ENCODE measurements at places on chromosomes 2 and 18.

GRCh38 chr18:79367989-79368388 lies 27.7 kb upstream of the NFATC1 start:
- no peaks in the 10 kb centered on the region for H3K27me3 ChIP-seq
- no peak for DNase-seq
- no peak overlapping the region for H3K4me3 ChIP-seq
- no peaks in the 10 kb centered on the region for H3K4me1 ChIP-seq

DNA sequence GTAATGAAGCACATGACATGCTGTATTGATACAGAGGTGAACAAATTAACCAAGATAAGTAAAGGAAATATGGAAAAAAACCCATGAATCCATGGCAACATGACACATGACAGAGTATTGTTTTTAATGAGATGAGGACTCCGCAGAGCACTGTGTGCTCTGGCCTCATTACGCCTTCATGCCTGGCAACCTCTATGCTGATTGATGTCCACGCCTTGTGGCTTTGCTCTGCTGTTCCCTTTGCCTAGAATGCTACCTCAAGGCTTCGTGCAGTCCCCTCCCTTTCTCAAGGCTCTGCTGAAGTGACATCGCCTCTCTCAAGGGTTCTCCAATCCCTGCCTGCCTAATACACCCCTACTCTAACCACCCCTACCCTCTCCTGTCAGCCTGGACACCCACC lies 8.4 kb downstream of the SIGLEC15 start:
- no peak for DNase-seq
- no peak overlapping the region for H3K4me3 ChIP-seq
- no peaks in the 10 kb centered on the region for H3K36me3 ChIP-seq
- peaks cover 3% of the 10 kb centered on the region for H3K4me1 ChIP-seq
- peaks cover 3% of the 10 kb centered on the region for H3K27me3 ChIP-seq

GRCh38 chr2:64934530-64934929 lies 54.7 kb upstream of the SLC1A4 start:
- H3K36me3 ChIP-seq = no peaks in the 10 kb centered on the region
- H3K27me3 ChIP-seq = no peaks in the 10 kb centered on the region
- no peak for DNase-seq
- H3K27ac ChIP-seq = no peak overlapping the region
- H3K4me1 ChIP-seq = no peaks in the 10 kb centered on the region
- no peak overlapping the region for H3K4me3 ChIP-seq

DNA sequence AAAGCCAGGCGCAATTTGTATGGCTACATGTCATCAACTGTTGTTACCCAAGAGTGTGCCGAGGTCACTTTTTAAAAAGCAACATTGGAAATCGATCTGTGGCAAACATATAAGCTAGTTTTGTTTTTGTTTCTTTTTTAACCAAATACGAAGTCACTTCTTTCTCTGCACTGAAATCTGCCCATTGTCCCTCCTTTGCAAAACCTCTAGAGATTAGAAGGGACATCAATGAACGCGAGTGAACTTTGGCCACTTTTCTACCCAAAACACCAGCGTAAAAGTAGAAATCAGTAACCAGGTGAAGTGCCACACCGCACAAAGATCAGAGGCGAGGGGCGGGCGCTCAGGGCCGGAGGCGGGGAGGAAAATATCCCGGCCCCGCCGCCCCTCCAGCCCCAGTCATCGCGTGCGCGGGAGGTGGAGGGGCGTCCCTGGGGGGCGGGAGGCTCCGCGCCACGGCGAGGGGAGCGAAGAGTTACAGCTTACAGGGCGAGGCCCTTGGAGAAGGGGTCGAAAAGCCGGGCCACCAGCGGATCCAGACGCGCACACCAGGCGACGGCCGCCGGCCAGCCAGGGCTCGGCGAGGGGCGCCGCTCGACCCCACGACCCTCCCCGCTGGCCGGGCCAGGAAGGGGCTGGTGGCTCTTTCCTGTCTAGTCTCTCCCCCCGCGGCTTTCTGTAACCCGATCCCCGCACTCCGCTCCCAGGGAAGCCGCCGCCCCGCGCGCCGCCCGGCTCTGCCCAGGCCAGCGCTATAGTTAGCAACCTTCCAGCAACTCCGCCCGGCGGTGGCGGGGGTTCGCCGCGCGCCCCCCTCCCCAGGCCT lies 993 bp downstream of the RBMS1 start:
- DNase-seq = peak; percentile 53
- peak overlapping the region; percentile 71 for H3K4me3 ChIP-seq
- no peaks in the 10 kb centered on the region for H3K4me1 ChIP-seq
- H3K27ac ChIP-seq = peak overlapping the region; percentile 97
- H3K36me3 ChIP-seq = no peaks in the 10 kb centered on the region
- H3K27me3 ChIP-seq = no peaks in the 10 kb centered on the region

- DNase-seq = no peak
- H3K27me3 ChIP-seq = no peaks in the 10 kb centered on the region
- H3K36me3 ChIP-seq = peaks cover 3% of the 10 kb centered on the region
- H3K4me3 ChIP-seq = no peak overlapping the region
- no peak overlapping the region for H3K27ac ChIP-seq
Measured at GRCh38 chr2:190912726-190913125, 32.1 kb downstream of the GLS start.

DNA sequence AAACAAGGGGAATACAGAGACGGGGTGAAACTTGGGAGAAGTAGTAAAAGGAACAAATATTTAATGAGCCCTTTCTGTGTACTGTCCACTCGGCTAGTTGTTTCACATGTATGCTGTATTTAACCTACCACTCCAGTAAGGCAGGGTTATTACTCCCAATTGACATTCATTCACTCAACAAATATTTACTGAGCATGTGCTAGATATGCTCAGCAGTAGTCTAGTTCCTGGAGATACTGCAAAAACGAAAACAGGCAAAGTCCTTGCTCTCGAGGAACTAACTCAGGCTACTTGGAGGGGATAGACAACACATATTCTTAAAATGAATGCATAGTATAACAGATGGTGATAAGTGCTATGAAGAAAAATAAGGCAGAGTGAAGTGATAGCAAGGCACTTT lies 207.3 kb downstream of the SS18 start:
- DNase-seq = no peak
- no peaks in the 10 kb centered on the region for H3K4me1 ChIP-seq
- H3K27me3 ChIP-seq = no peaks in the 10 kb centered on the region
- H3K4me3 ChIP-seq = no peak overlapping the region

DNA sequence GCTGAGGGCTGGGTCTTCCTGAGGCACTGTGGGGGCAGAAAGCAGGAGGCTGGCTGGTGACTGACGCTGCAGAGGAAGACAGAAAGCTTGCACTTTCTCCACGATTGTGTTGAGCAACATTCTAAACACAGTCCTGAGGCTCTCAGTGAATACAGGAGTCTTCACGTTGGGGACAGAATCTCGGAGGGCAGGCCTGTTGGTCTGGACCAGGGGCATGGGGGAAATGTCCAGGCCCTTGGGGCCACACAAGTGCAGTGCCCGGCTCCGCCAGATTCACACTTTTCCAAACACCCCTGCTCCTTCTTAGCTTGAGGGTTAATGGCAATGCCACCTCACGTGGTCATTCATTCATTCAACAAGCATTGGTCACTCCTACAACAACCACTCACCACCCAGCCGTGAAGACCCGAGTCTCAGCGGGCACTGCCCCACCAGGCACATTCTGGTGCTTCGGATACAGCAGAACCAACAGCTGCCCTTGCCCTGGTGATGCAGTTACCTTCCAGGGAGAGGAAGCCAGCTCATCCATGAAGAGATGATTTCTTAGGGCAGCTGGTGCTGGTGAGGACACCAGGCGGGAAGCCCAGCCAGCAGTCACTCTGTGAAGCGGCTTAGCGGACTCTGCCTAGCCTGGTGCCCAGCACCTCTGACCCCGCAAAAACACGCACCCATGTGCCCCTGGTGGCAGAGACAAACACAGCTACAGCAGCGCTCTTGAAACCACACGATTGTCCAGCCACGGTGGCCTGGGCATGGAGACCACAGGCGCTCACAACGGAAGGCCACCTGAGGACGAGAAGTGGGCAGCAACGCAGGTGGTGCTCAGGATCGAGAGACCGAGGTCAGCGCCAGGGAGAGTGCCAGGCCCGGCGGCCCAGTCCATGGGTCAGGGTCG lies 10.9 kb upstream of the GPC1 start:
- no peaks in the 10 kb centered on the region for H3K4me1 ChIP-seq
- no peak overlapping the region for H3K27ac ChIP-seq
- DNase-seq = peak; percentile 37
- H3K27me3 ChIP-seq = no peaks in the 10 kb centered on the region
- no peak overlapping the region for H3K4me3 ChIP-seq
- no peaks in the 10 kb centered on the region for H3K36me3 ChIP-seq

DNA sequence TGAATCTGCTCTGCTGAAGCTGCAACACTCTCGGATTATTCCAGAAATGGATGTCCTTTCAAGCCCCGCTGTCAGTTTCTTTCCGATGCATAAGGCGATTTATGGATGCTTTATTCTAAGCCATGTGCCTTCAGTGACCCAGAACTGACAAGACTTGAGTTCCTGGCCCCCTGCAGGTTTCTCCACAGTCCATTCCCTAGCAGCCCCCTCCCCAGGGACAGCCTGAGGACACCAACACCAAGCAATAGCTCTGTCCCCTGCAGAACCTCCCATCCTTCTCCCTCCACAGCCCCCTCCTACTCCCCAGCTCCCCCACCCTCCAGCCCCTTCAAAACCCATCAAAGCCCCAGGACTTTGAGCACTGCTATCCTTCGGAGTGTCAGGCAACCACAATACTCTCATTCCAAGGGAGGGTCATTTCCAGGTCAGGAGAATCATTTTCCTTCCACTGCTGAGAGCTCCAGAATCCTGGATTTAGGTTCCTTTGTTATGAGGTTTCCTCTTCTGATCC lies 24.6 kb upstream of the SPP2 start:
- H3K27me3 ChIP-seq = no peaks in the 10 kb centered on the region
- no peaks in the 10 kb centered on the region for H3K4me1 ChIP-seq
- peak overlapping the region; percentile 43 for H3K27ac ChIP-seq
- no peak for DNase-seq
- H3K4me3 ChIP-seq = peak overlapping the region; percentile 65

GRCh38 chr2:240561325-240561971 lies 1.3 kb downstream of the DUSP28 start:
- DNase-seq = no peak
- peaks cover 16% of the 10 kb centered on the region for H3K4me1 ChIP-seq
- H3K27ac ChIP-seq = peak overlapping the region; percentile 100
- H3K27me3 ChIP-seq = no peaks in the 10 kb centered on the region

GRCh38 chr2:174020926-174021662 lies 55.9 kb upstream of the SP3 start:
- H3K27ac ChIP-seq = no peak overlapping the region
- peak; percentile 12 for DNase-seq
- no peaks in the 10 kb centered on the region for H3K36me3 ChIP-seq
- H3K27me3 ChIP-seq = no peaks in the 10 kb centered on the region

- H3K27me3 ChIP-seq = no peaks in the 10 kb centered on the region
- H3K4me1 ChIP-seq = no peaks in the 10 kb centered on the region
- H3K4me3 ChIP-seq = no peak overlapping the region
- no peak for DNase-seq
- H3K27ac ChIP-seq = no peak overlapping the region
Measured at GRCh38 chr2:72956050-72956395, 38.7 kb downstream of the EMX1 start.

DNA sequence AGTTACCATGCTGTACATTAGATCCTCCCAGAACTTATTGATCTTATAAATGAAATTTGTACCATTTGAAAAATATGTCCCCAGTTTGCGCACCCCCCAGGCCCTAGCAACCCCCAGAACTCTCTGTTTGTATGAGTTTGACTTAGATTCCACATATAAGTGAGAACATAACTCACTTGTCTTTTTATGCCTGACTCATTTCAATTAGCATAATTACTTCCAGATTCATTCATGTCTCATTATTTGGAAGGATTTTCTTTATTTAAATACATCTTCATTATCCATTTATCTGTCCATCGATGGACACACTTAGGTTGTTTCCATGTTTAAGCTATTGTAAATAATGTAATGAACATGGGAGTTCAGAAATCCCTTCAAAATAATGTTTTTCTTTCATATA lies 705.9 kb downstream of the CCDC85A start:
- H3K27ac ChIP-seq = no peak overlapping the region
- H3K36me3 ChIP-seq = peaks cover 4% of the 10 kb centered on the region
- no peak overlapping the region for H3K4me3 ChIP-seq
- H3K27me3 ChIP-seq = no peaks in the 10 kb centered on the region
- DNase-seq = no peak

- H3K4me1 ChIP-seq = peaks cover 4% of the 10 kb centered on the region
- DNase-seq = no peak
- H3K27ac ChIP-seq = no peak overlapping the region
- no peak overlapping the region for H3K4me3 ChIP-seq
Measured at GRCh38 chr2:237195396-237196120, 109.9 kb downstream of the COPS8 start.

DNA sequence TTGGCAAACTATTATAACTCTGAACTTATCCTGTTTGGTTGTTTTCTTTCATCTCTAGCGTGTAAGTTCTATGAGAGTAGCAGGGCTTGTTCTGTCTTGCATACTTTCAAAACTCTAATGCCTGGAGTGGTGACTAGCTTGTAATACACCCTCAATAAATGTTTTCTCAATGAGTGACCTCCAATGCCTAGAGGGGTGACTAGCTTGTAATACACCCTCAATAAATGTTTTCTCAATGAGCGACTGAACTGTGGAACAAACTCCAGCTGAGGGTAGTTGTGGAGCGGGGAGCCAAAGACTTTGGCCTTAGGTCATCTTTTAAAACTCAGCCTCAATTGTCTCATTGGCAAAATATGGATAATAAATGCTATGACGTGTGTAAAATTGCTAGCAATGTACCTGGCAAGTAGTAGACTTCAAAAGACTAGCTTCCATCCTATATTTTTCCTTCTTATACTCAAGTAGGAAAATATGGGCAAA lies 1.8 kb downstream of the GPD2 start:
- no peaks in the 10 kb centered on the region for H3K27me3 ChIP-seq
- no peak overlapping the region for H3K4me3 ChIP-seq
- peak overlapping the region; percentile 99 for H3K27ac ChIP-seq
- no peak for DNase-seq
- no peaks in the 10 kb centered on the region for H3K36me3 ChIP-seq

DNA sequence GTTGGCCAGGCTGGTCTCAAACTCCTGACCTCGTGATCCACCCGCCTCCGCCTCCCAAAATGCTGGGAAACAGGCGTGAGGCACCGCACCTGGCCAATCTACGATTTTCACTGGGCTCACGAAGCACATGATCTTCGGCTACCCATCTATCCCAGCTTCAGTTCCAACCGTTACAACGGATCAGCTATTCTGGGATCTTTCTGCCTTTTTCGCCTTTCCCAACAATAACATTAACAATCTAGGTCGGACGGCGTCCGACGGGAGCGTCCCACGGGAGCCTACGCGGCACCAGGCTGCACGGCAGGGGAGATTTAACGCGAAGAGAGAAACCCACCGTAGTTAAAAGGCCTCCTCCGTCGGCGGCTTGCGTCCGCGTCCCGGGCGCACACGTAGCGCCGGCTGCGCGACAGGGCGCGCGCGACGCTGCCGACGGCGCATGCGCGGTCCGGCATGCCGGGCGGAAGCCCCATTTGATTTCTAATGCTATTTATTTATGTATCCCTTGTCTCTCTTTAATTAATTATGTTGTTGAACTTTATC lies at the start of gene MSL3B:
Gene MSL3B (minus strand): TSS at position 394 of the 540 bp plus-strand sequence.
- no peaks in the 10 kb centered on the region for H3K27me3 ChIP-seq
- no peak for DNase-seq
- no peak within 1 kb of the TSS for H3K27ac ChIP-seq
- H3K4me3 ChIP-seq = peak within 1 kb of the TSS; percentile 52
- no peaks in the 10 kb centered on the region for H3K36me3 ChIP-seq
